Fibroblast of lung (primary cell): ENCODE measurements at places on chromosomes 6 and 20. TPM values are rescaled to one million over a fixed set of nuclear protein-coding genes. Genes with fewer than 3 reads are reported as not detected.
A peak's percentile ranks its signal among the peaks of the same experiment; 100 is the strongest.

DNA sequence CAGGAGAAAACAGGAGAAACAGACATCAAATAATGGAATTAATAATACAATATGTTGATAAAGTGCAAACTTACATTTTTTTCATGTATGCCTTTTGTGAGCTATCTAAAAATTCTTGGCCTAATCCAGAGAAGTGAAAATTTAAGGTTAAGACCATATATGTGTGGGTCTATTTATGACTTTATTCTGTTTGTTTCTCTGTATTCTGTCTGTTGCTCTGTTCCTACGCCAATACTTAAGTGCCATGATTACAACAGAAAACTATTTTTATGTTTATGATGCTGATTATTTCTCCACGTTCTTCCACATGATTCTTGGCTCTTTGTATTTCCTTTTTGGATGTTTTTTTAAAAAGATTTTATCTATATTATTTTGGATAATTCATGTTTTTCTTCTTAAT is 109.6 kb upstream of the MAP3K4 start:
- DNase-seq, result peak; percentile 9

GRCh38 chr6:37743926-37744325 is 46.2 kb upstream of the MDGA1 start:
- no peak for DNase-seq

GRCh38 chr6:87606199-87606598 is 16.3 kb downstream of the ORC3 start:
- DNase-seq, result no peak

GRCh38 chr6:52595796-52596130 is 18.9 kb upstream of the TRAM2 start:
- DNase-seq, result no peak

GRCh38 chr6:157216570-157216969 is 106.7 kb downstream of the TMEM242 start:
- no peak for DNase-seq

- DNase-seq, result no peak
These were observed 465.8 kb downstream of the FRK start for GRCh38 chr6:115594891-115595290.

- DNase-seq, result no peak
These were observed 493.1 kb upstream of the FLRT3 start for GRCh38 chr20:14830466-14830865.

DNA sequence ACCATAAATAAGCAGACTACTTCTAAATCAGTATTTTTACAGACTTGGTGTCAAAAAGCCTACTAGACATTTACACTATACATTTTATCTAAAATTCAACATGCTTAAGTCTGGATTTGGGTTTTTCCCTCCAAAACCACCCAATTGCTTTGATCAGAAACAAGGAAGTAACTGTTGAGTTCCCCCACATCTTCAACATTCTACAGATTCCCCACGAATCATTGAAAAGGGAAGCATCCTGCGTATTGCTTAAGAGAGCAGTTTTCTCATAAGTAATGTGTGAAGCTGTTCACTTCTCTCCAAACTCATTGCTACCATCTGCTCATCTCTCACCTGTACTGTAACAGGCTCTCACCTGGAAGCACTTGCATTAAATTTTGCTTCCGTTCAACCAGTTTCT is 36.4 kb upstream of the RNF144B start:
- DNase-seq, result no peak

DNA sequence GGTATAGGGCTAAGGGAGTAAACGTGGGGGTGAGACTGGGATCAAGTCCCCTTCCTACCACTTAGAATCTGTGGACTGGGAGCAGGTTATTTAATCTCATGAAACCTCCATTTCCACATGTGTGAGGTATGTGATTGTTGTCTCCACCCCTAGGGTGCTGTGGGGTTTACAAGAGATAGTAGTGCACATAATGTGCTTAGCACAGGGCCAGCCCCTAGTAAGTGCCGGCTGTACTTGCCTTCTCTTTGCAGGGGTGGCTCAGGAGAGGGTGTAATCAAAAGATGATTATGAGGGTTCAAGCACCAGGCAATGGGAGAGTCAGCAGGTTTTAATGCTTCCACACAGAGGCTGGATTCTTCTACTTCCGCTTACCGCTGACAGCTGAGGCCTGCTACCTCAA is 6.9 kb downstream of the NT5E start:
- DNase-seq, result no peak

DNA sequence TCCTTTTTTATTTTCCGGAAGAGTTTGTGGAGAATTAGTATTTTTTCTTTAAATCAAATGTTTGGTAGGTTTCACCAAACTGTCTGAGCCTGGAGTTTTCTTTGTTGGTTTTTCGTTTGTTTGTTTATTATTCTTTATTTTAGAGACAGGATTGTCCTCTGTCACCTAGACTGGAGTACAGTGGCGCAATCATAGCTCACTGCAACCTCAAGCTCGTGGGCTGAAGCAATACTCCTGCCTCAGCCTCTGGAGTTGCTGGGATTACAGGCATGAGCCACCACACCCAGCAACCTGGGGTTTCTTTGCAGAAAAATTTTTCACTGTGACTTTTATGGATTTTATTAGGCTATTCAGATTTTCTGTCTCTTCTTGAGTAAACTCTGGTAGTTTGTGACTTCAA is 120.2 kb upstream of the LOC128125822 start:
- no peak for DNase-seq

DNA sequence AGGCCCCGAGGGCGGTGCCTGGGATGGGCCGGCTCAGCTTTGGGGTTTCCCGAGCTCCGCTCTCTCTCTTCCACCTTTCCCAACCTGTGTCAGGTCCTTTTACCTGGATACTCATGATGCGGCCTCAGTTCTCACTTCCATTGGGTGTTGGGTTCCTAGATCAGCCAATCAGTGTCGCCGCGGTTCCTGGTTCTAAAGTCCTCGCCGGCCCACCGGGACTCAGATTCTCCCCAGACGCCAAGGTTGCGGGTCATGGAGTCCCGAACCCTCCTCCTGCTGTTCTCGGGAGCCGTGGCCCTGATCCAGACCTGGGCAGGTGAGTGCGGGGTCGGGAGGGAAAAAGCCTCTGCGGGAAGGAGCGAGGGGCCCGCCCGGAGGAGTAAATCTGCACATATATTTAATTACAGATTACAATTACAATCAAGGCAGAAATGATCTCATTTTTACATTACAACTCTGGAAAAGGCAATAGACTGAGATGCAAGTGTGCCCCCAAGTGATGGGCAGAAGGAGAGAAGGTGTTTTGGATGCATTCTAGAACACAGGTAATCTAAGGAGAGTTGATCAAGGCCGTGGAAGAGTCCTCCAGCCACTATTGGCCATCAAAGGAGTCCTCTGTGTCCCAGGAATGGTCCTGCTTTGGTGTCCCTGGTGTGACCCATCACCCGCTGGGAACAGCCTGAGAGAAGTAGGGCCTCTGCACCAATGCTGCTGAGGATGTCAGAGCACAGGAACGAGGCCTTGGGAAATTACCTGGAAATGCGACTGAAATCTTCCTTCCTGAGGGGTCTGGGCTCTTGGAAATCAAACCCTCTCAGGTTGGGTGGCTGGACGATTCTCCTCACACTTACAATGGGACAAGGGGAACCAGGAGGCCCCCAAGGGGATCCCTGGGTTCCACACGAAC is 34.7 kb upstream of the MICB start:
- peak; percentile 73 for DNase-seq

- DNase-seq, result peak; percentile 46
These were observed 93.7 kb downstream of the PROKR2 start for GRCh38 chr20:5222919-5223634.

DNA sequence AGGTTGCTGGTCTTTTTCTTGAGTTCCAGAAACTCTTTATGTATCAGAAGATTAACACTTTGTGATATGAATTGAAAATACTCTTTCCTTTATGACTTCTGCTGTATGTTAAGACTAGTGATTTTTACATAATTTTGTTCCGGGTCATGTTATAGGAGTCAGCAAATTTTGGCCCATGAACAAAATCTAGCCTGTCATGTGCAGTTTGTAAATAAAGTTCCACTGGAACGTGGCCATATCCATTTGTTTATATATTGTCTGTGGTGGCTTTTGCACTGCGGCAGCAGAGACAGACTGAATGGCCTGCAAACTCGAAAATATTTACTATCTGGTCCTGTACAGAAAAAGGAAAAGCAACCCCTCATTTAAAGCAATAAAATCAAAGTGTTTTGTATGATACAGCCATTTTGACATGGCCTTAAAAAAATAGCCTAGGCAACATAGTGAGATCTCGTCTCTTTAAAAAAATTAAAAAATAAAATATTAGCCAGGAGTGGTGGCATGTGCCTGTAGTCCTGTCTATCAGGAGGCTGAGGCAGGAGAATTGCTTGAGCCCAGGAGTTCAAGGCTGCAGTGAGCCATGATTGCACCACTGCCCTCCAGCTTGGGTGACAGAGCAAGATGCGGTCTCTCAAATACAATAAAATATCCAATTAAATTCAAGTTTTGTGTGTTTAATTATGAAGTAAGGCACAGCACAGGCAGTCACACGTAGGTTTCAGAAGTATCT is 36.9 kb downstream of the SNX9 start:
- no peak for DNase-seq

- no peak for DNase-seq
These were observed 22.3 kb downstream of the HTR1E start for GRCh38 chr6:86959656-86960055.

DNA sequence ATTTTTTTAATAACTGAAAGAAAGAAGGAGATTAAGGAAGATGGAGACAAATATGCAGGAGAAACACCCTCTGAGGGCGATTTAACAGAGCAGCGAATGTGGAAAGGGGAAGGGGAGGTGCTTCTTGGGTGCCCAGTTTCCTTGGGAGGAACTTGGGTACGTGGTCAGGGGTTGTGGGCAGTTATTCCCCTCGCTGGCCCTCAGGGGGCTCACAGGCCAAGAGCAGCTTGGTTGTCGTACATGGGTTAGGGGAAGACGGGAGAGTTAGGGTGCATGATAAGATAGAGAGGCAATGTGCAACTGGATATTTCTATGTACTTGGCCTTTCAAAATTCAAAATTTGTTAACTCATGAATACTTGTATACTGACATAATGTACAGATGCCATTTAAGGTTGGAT is 7.0 kb upstream of the TUBB2A start:
- DNase-seq, result no peak

DNA sequence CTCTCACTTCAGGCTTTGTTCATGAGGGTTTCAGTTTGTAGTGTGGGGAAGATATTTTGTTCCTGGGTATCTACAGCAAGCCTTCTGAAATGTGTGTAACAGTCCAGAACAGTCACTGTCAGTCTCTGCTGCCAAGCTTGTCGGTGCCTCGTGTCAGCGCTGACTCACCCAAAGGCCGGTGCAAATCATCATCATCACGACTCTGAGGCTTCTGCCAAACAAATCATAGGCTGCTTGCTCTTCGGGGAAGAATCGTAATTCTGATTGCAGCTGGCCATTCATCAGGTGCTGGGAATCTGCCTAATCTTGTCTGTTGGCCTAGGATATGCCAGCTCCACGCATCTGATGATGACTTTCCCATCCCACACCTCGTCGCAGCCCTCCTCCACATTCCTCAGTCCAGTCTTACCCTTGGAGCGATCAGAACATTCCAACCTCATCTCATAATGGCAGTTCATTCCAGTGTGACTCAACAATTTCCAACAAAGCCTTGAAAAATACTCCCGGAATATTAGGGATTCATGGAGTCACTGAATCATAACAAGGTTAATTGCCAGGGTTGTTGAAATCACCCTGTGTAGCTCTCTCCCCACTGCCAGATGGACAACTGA is 40.9 kb downstream of the ALDH8A1 start:
- DNase-seq, result peak; percentile 99

DNA sequence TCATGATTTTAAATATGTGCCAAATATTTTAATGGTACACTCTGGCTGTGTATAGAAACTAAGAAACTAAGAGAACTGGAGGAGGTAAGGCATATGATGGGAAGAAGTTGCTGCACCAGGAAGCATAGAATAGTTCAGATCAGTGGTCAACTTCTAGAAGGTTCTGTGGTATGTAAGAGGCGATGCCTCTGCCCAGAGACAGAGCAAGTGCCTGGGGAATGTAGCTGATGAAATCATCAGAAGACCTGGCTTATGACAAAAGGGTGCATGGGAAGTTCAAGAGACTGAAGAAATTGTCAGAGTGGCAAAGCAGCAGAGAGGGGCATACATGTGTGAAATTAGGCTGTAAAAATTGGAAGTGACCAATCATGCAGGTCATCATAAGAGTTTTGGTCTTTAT is 580.8 kb downstream of the BMP2 start:
- DNase-seq, result no peak

- DNase-seq, result no peak
These were observed 13.5 kb downstream of the ZSCAN23 start for GRCh38 chr6:28429781-28430180.

DNA sequence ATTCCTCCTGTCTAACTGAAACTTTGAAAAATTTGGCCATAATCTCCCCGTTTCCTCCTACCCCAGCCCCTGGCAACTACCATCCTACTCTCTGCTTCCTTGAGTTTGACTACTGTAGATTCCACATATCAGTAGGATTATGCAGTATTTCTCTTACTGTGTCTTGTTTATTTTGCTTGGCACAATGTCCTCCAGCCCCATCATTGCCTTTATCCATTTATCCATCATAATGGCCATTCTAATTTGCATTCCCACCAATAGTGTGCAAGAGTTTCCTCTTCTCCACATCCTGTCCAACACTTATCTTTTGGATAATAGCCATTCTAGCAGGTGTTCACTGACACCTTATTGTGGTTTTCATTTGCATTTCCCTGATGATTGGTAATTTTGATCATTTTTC is 202.3 kb downstream of the THBS2 start:
- peak; percentile 39 for DNase-seq

DNA sequence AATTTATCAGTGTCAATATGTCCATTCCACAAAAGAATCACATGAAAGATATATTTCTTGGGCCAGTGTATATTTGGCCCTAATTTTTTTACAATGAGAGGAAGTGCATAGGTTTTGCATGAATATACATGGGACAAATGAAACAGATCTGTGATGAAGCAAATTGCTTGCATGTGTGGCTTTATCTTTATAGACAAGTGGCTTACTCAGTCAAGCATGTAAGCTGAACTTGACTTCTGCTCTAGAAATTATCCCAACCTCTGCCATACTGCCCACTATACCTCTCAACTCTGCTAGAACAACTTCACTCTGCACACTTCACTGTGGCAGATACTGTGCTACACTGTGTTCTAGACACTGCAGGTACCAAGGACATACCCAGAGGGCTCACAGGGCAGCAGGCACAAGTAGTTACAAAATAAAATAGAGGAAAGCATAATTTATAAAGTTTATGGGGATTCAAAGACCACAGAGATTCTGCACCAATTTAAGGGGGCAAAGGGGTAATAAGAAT is 349.2 kb upstream of the HSF2 start:
- no peak for DNase-seq

SLC32A1 gene
- total RNA-seq, result not detected in 2 replicates

ANGPT4 gene
- under 0.01 TPM in 2 replicates for total RNA-seq

DUSP22 gene
- total RNA-seq, result 12.1 and 13.7 TPM in 2 replicates

OR2H2 gene
- total RNA-seq, result not detected in 2 replicates

OR2H1 gene
- total RNA-seq, result not detected in 2 replicates

C20orf202 gene
- total RNA-seq, result under 0.01 TPM in 1 of 2 replicates, not detected in the other

CCN6 gene
- total RNA-seq, result not detected in 2 replicates
